Fibroblast of villous mesenchyme (primary cell): ENCODE measurements at places on chromosomes 7 and 10. TPM values are rescaled to one million over a fixed set of nuclear protein-coding genes. Genes with fewer than 3 reads are reported as not detected.
A peak's percentile ranks its signal among the peaks of the same experiment; 100 is the strongest.

DNA sequence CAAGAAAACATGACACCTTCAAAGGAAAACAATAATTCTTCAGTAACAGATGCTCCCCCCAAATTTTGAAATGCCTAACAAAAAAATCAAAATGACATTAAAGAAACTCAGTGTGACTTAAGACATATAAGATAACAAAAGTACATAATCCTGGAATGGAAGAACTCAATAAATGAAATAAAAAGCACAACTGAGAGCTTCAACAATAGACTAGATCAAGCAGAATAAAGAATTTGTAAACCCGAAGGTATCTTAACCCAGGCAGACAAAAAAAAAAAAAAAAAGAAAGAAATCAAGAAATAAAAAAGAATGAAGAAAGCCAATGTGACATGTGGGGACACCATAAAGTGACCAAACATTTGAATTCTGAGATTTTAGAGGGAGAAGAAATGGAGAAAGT, 27.7 kb upstream of the LRRD1 start:
- peak; percentile 3 for DNase-seq

DNA sequence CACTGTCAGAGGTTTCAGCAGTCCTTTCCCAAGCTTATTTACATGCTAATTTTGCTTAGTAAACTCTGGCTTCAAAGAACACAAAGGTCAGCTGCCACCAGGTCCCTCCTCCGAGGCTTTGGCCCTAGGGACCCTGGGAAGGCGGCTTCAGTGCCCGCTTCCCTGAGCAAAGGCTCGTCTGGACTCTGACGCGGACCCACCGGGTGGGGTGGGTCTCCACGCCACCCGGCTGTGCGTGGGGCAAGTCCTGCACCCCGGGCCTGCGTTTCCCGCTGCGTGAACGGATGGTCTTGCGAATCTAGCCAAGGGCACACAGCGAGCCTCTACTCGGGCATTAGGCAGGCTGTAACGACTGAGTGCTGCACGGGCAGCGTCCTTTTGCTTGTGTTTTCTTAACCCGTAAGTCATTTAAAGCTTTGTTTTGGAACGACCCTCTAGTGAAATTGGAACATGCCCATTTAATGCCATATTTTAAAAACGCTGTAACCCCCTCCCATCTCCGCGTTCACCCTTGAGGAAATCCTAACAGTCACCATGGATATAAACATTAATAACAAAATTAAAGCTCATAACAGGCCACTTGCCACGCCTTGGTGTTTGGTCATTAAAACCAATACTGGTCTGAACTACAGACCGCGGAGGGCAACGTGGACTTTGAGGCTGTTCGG, 828 bp downstream of the BNIP3 start:
- peak; percentile 19 for DNase-seq

DNA sequence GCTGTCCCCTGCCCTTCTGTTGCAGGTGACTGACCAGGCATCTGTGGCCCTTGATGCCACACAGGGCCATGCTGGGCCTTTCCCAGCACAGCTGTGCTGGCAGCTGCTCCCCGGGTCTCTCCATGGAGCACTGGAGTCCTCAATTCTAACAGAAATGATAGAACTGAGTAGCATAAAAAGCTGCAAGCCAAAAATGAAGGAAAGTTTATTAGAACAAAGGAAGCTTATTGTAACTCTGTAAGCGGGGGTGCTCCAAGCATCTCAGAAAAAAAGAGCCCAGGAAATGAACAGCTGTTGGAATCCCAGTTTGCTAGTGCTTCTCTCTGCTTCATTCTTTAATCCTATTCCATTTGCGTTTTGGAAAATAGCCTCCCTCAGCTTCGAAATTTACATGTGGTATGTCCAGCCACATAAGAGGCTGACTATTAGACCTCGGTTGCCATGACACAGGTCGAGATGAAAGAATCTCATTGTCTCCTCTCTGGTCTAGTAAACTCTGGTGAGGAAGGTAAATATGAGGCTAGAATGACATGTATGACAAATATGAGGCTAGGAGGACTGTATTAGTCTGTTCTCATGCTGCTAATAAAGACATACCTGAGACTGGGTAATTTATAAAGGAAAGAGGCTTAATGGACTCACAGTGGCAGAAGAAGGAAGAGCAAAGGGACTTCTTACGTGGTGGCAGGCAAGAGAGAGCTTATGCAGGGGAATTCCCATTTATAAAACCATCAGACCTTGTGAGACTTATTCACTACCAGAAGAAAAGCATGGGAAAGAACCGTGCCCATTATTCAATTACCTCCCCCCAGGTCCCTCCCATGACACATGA, 23.7 kb downstream of the EPDR1 start:
- no peak for DNase-seq

DNA sequence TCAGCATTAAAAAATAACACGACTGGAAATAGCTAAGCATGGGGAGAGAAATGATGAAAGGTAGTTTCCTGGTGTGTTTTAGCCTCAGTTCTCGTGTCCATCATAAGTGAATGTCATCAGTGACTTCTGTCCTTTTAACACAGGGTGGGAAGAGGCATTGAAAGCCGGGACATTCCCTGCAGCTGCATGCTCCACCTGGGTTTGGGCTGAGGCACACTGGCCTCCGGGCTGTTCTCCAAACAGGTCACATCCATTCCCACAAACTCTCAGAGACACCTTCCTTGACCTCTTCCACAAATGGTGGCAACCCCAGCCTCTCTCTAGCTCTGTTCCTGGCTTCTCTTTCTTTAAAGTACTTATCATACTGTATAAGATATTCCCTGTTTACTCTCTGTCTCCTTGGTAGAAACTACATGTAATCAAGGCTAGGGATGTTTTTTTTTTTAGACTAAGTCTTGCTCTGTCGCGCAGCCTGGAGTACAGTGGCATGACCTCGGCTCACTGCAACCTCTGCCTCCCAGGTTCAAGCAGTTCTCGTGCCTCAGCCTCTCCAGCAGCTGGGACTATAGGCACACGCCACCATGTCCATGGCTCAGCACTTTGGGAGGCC, 22.6 kb downstream of the BAIAP2L1 start:
- DNase-seq: no peak

Gene ZNF736
- total RNA-seq: 7.4 and 8.6 TPM in 2 replicates

Gene H2BK1
- not detected in 2 replicates for total RNA-seq
